ENCODE measurements at places on chromosomes 12 and 14. TPM values are rescaled to one million over a fixed set of nuclear protein-coding genes. Genes with fewer than 3 reads are reported as not detected.

AQP6 gene
- not detected for total RNA-seq

GRCh38 chr14:65794674-65795279 lies 382.2 kb downstream of the FUT8 start:
- peaks cover 4% of the 10 kb centered on the region for H3K4me1 ChIP-seq
- no peak for DNase-seq
- no peaks in the 10 kb centered on the region for H3K36me3 ChIP-seq
- no peak overlapping the region for H3K27ac ChIP-seq

DNA sequence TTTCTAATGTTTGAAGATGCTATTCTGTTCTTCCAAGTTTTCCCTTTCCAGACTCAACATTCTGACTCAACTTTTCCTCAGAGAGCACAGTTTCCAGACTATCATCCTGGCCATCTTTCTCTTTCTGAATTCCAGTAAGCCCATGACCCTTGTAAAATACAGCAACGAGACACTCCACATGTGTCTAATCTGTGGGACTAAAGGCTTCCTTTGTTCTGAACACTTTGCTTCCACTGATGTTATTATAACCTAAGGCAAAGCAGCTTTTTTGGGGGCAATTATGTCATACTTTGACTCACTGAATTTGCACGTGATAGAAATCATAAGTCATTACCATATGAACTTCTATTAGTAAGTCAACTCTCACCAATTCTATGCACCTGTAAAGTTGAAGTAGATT lies 6.3 kb upstream of the ART4 start:
- no peak overlapping the region for H3K4me3 ChIP-seq
- no peak for DNase-seq
- H3K27me3 ChIP-seq = no peaks in the 10 kb centered on the region
- peak overlapping the region; percentile 27 for H3K27ac ChIP-seq

DNA sequence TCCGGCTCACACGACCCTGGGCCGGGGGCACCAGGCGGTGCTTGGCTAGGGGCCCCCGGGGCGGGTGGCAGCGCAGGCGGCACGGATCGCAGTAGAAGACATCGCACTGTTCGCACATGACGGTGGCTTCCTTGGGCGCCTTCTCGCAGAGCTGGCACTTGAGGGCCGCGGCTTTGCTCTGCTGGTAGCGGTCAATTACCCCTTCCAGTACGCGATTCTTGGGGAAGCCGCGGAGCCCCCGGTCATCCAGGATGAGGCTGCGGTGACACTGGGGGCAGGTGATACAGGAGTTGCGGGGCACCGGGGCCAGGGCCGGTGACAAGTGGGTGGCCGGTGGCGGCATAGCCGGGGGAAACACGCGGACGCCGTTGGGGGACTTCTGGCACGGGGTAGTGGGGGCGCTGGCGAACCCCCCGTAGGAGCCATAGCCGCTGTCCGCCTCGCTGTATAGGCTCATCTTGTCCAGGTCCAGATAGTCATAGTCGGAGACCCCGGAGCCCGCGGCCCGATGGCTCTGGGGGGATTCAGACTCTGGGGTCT lies 553 bp downstream of the TRIM9 start:
- H3K36me3 ChIP-seq = no peaks in the 10 kb centered on the region
- peak overlapping the region; percentile 34 for H3K27ac ChIP-seq
- H3K4me3 ChIP-seq = peak overlapping the region; percentile 79
- no peak for DNase-seq
- H3K4me1 ChIP-seq = peaks cover 5% of the 10 kb centered on the region
- H3K27me3 ChIP-seq = peaks cover 5% of the 10 kb centered on the region

GRCh38 chr14:101819251-101819990 lies 57.9 kb downstream of the PPP2R5C start:
- DNase-seq = no peak
- no peaks in the 10 kb centered on the region for H3K36me3 ChIP-seq
- peak overlapping the region; percentile 10 for H3K27ac ChIP-seq
- no peak overlapping the region for H3K4me3 ChIP-seq

GRCh38 chr14:68729556-68729955 lies 63.3 kb downstream of the ZFP36L1 start:
- no peaks in the 10 kb centered on the region for H3K27me3 ChIP-seq
- no peak overlapping the region for H3K4me3 ChIP-seq
- H3K27ac ChIP-seq = no peak overlapping the region
- no peaks in the 10 kb centered on the region for H3K36me3 ChIP-seq
- H3K4me1 ChIP-seq = no peaks in the 10 kb centered on the region
